ENCODE measurements at places on chromosomes 3 and 15. TPM values are rescaled to one million over a fixed set of nuclear protein-coding genes. Genes with fewer than 3 reads are reported as not detected.

- DNase-seq = no peak
Observed at GRCh38 chr3:18946524-18946923, 201.8 kb upstream of the KCNH8 start.

DNA sequence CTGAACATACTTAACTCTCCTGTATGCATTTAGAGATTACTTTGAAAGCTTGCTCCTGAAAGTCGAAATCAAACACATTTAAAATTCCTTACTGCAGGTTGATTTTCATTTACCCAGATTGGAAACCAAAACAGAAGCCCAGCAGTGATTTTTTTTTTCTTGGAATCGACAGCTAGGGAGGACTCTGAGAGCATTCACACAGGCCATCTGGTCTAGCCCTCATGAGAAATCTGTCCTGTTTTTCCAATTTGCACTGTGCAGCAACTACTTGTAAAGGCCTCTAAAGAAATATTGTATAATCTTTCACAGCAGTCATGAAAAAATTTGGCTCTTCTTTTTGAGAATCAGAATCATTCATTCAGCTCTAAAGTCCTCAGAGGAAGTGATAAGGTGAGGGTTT, 179.2 kb downstream of the KCNAB1 start:
- no peak for DNase-seq

- no peak for DNase-seq
Observed at GRCh38 chr3:194272861-194273742, 78.0 kb downstream of the CPN2 start.

- no peak for DNase-seq
Observed at GRCh38 chr3:134132961-134133360, 103.2 kb upstream of the SLCO2A1 start.

DNA sequence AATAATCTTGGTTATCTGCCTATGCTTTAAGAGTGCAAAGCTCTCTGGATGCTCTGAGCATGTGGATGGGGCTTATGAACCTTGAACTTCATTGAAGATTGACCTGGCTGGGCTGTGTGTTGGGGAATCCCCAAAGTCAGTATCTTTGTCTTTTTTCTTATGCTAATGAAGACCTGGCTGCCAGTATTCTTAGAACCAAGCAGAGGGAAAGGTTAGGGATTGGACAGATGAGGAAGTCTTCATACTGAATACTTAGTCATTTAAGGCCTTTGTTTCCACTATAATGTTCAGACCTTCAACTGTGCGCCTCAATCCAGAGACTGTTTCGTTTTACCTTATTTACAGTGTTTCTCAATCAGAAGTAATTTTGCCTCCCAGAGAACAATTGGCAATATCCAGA, 42.5 kb upstream of the CMTM7 start:
- no peak for DNase-seq

- DNase-seq = no peak
Observed at GRCh38 chr3:45873638-45874037, 12.7 kb upstream of the CCR9 start.

DNA sequence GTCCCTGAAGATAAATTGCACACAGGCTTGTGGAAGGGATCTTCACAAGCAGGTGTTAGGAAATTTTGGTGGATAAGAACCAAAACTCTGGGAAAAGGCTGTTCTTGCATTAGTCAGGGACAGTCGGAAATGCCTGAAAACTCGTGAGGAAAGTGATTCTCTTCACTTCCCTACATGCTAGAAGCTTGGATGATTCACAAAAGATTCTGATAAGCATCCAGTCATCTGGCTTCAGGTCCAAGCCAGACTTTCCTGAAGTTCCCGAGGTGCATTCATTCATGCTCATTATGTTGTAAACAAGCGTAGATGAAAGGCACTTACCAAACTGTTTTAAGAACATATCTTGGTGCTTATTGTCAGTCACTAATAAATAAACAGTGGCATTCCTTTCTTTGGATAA, 1028.7 kb downstream of the NTRK3 start:
- no peak for DNase-seq

- no peak for DNase-seq
Observed at GRCh38 chr15:64284042-64284441, 71.9 kb downstream of the CSNK1G1 start.

DNA sequence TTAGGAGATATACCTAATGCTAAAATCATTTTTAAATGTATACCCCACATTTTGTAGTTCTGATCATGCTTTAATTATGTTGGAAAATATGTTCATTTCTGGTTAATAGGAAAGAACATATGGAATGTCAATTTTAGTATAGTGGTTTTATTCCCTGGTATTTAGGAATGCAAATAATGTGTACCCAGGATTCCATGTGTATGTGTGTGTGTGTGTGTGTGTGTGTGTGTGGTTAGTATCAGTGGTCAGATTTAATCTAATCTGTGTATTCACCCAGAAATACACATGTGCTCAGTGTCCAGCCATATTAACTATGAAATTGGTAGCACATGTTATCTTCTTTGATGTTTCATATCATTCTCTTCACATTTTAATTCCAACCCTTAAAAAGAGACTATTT, 233.5 kb upstream of the DCBLD2 start:
- no peak for DNase-seq

DNA sequence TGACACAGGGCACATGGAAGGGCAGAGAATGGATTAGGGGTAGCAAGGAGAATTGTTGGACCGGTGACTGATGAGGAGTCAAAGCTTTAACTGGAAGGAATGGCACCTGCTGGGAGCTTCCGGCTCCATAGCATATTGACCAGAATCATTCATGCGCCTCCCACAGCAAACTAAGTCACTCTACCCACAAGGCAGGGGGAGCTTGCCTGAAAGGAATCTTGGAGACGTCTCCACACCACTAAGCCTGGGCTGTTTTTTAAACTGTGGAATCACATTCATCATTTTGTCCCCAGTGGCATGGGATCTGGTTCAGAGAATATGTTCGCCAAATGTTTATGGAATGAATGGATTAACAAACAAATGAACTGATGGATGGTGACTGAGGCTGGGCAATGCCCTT, 57.0 kb upstream of the ITGA11 start:
- DNase-seq = no peak

DNA sequence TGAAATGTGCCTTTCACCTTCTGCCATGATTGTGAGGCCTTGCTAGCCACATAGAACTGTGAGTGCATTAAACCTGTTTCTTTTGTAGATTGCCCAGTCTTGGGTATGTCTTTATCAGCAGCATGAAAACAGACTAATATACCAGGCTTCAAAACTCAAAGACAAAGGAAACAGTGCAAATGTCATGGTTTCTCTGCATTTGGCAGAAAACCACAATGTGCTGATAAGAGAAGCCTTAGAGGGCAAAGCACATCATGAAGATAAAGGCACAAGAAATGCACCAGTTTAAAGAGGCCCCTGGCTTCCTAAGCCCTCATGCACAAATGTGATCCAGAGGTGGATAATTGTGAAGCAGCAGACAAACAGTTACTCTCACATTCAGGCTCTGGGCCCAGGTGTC, 259.2 kb downstream of the CPNE4 start:
- DNase-seq = no peak

GRCh38 chr3:118477768-118478167, 556.9 kb downstream of the IGSF11 start:
- DNase-seq = no peak

GRCh38 chr3:126956361-126956760, 26.6 kb upstream of the PLXNA1 start:
- DNase-seq = no peak

DNA sequence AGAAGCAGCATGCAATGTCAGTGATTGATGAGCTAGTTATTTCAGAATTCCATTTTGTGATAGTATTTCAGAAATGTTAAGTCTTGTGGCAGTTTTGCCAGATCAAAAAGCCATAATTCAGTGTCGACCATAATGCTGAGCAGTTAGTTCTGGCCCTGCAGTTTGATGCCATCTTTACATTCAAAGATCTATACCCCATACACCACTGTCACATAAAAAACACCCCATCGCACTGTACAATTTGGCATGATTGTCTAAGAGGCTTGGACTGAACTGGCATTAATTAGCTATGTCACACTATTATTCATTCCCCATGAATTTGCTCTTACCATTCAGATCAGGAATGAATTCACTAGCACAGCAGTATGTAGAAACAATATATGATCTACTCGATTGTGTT, 127.7 kb upstream of the EPHA3 start:
- DNase-seq = no peak

Gene UTS2B
- total RNA-seq = not detected

Gene RTP1
- total RNA-seq = not detected

Gene FAM3D
- total RNA-seq = not detected

Gene RBP2
- not detected for total RNA-seq

Gene SMAD6
- 0.08 TPM for total RNA-seq

Gene CYP8B1
- total RNA-seq = 0.05 TPM

Measured in activated T-cell treated with anti-CD3 and anti-CD28 coated beads, Interleukin-2, amount 50 U/mL, for 4 hours (primary cell).